ENCODE measurements at places on chromosomes 6 and 20.

DNA sequence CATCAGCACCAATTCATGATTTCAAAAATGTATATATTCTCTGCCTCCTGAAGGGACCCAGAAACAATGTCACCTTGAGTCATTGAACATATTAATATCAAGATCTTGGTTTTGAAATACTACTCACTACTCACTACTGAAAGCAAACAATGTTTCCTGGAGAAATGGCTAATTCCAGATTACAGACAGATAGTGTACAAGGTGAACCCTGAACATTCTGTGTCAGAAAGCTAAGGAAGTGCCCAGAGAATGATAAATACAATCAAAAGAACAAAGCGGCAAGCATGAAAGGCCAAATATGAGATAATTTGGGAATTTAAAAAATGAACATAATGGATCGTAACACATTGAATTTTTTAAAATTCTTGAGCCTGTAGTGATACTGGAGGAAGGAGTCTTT lies 101.5 kb upstream of the TENT5A start:
- no peaks in the 10 kb centered on the region for H3K36me3 ChIP-seq
- no peaks in the 10 kb centered on the region for H3K4me1 ChIP-seq
- H3K4me3 ChIP-seq: no peak overlapping the region
- no peaks in the 10 kb centered on the region for H3K27me3 ChIP-seq
- H3K27ac ChIP-seq: no peak overlapping the region
- DNase-seq: no peak

DNA sequence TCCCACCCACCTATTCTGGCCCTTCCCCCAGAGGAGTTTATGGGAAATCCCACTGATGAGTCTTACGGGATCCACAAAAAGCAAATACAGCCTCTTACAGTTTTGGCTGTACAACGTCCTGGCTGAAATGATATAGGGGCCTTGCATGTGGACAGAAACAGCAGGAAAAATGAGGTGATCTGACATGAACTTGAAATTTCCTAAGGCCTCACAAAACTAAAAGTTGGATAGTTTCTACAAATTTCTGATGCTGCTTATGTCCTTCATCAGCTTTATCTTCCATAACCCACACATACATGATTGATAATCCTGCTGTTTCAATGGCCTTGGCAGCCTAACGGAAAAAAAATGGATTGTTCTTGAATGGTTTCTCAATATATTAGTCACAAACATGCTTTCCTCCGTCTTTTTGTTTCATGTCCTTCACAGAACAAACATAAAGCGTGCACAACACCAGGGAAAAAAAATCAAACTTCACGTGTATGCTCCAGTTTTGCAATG lies 118.8 kb downstream of the BMP5 start:
- no peaks in the 10 kb centered on the region for H3K36me3 ChIP-seq
- H3K27ac ChIP-seq: no peak overlapping the region
- no peak for DNase-seq
- no peaks in the 10 kb centered on the region for H3K4me1 ChIP-seq
- no peaks in the 10 kb centered on the region for H3K27me3 ChIP-seq
- H3K4me3 ChIP-seq: no peak overlapping the region

- no peak overlapping the region for H3K27ac ChIP-seq
- H3K27me3 ChIP-seq: no peaks in the 10 kb centered on the region
- no peaks in the 10 kb centered on the region for H3K36me3 ChIP-seq
- no peak overlapping the region for H3K4me3 ChIP-seq
- no peaks in the 10 kb centered on the region for H3K4me1 ChIP-seq
- no peak for DNase-seq
Observed at GRCh38 chr20:19875376-19876221, 117.5 kb downstream of the RIN2 start.

DNA sequence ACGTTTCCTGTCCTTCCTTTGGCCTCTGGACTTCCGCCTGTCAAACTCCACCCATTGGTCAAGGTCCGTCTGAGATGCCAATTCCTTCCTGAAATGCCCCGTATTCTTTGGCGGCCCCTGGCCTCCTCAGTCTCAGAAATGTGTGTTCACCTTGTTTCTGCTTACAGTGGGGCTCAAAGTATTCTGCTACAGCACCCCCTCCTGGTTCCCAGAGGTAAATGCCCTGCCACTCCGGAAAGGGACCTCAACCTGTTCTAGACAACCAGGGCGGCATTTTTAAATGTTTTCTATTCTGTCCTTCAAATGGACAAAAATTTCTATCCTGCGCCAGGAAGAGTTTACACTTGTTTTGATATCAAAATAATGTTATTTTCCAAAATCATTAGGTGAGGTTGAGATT lies 12.1 kb upstream of the PAX1 start:
- H3K4me3 ChIP-seq: no peak overlapping the region
- DNase-seq: peak; percentile 73
- peaks cover 17% of the 10 kb centered on the region for H3K27me3 ChIP-seq
- H3K27ac ChIP-seq: no peak overlapping the region

GRCh38 chr6:17015551-17016381 lies 86.1 kb upstream of the STMND1 start:
- H3K4me3 ChIP-seq: no peak overlapping the region
- H3K27ac ChIP-seq: no peak overlapping the region
- DNase-seq: peak; percentile 39

DNA sequence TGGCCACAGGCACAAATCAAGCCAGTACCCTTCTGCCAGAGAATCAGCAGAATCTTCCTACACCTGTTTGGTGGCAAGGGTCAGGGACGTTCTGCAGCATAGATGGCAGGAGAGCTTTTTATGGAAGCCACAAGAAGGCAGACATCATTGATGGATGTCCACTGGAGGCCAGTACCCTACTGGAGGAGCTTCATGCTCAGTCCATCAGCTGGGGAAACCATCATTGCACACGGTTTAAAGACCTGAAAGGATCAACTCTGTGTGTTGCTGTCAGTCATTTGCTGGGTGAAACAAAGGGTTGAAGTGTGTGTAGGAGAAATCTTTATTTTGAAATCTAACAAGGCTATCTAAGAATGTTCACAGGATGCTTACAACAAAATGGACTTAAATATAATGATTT lies 158.9 kb upstream of the SASH1 start:
- H3K27me3 ChIP-seq: no peaks in the 10 kb centered on the region
- no peak for DNase-seq
- no peaks in the 10 kb centered on the region for H3K36me3 ChIP-seq
- H3K4me3 ChIP-seq: no peak overlapping the region
- no peak overlapping the region for H3K27ac ChIP-seq

- no peaks in the 10 kb centered on the region for H3K27me3 ChIP-seq
- no peak overlapping the region for H3K4me3 ChIP-seq
- no peak for DNase-seq
- no peaks in the 10 kb centered on the region for H3K4me1 ChIP-seq
- peaks cover 5% of the 10 kb centered on the region for H3K36me3 ChIP-seq
Observed at GRCh38 chr6:137913996-137914529, 47.0 kb downstream of the TNFAIP3 start.

- H3K27ac ChIP-seq: no peak overlapping the region
- DNase-seq: peak; percentile 50
- peaks cover 11% of the 10 kb centered on the region for H3K4me1 ChIP-seq
- no peaks in the 10 kb centered on the region for H3K27me3 ChIP-seq
- H3K4me3 ChIP-seq: no peak overlapping the region
- no peaks in the 10 kb centered on the region for H3K36me3 ChIP-seq
Observed at GRCh38 chr20:574297-574942, 30.8 kb upstream of the CSNK2A1 start.

- no peaks in the 10 kb centered on the region for H3K27me3 ChIP-seq
- H3K4me1 ChIP-seq: no peaks in the 10 kb centered on the region
- H3K4me3 ChIP-seq: no peak overlapping the region
- peak; percentile 46 for DNase-seq
Observed at GRCh38 chr20:45305262-45305661, 1.4 kb upstream of the RBPJL start.

GRCh38 chr6:29685718-29686326 lies 4.9 kb upstream of the ZFP57 start:
- no peak overlapping the region for H3K4me3 ChIP-seq
- DNase-seq: peak; percentile 79
- H3K4me1 ChIP-seq: peaks cover 6% of the 10 kb centered on the region
- H3K36me3 ChIP-seq: no peaks in the 10 kb centered on the region

GRCh38 chr6:135567375-135568083 lies 70.0 kb upstream of the AHI1 start:
- H3K36me3 ChIP-seq: no peaks in the 10 kb centered on the region
- no peaks in the 10 kb centered on the region for H3K27me3 ChIP-seq
- no peak overlapping the region for H3K27ac ChIP-seq
- no peak overlapping the region for H3K4me3 ChIP-seq
- no peak for DNase-seq

DNA sequence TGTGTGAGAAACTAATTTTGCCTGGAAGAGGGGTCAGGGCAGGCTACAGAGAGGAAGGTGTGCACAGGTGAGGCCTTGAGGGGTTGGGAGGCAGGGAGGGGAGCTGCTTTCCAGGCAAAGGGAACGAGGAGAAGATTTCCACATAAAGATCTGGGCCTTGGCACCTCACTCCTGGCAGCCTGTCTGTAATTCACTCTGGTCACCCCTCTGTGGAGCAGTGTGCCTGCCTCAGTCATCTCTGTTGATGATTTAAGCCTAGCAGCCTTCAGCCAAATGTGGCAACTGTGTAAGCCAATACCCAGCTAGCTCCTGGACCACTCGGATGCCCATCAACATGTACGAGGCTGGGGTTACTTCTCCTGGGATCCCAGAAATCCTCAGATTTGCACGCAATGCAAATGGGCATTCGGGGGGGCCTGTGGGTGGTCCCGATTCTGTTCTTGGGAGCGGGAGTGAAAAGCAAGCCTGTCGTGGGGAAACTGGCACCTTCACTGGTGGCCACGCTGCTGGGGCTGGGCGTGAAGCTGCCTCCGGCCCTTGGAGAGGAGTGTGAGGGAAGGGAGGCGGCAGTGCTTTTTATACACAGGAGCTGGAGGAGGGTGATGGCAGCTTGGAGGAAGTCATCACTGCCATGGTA lies 360.4 kb downstream of the ZFAND3 start:
- H3K36me3 ChIP-seq: no peaks in the 10 kb centered on the region
- H3K27ac ChIP-seq: no peak overlapping the region
- no peaks in the 10 kb centered on the region for H3K4me1 ChIP-seq
- no peak overlapping the region for H3K4me3 ChIP-seq

DNA sequence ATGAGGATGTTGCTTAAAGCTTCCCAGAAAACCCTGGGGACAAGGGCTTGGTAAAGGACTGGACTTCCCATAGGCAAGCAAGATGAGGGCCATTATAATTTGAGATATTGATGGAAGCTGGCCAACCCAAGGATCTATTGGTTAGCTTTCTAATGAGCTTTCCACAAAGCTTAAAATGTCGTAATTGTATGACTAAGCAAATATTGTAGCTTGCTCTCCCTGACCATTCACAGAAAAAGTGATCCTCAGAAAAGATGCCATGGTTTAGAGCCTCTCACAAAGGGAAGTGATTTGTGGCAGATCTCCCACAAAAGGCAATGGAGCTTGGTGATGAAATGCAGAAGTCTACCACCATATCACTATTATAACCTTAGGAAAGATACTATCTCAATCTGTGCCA lies 13.6 kb downstream of the IL17F start:
- no peaks in the 10 kb centered on the region for H3K36me3 ChIP-seq
- H3K4me3 ChIP-seq: no peak overlapping the region
- H3K4me1 ChIP-seq: no peaks in the 10 kb centered on the region

DNA sequence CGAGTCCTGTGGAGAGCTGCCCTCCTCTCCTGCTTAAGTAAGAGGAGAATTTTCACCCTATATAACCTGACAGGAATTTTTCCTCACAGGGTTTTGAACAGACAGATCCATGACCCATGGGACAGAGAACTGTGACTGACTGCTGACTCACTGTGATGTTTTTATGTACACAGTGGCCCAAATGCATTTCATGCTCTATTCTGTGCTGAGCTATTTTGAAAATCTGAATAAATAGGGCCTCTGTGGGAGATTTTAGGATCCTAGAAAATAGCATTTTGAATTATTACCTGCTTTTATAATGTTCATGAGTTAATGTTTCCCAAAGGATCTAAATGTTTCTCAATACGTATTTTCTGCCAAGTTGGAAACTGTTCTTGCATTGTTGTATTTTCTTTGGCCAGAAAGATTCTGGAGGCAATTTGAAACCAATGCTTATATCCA lies 577.4 kb downstream of the HTR1B start:
- no peak overlapping the region for H3K27ac ChIP-seq
- H3K4me3 ChIP-seq: no peak overlapping the region
- DNase-seq: no peak
- no peaks in the 10 kb centered on the region for H3K27me3 ChIP-seq
- H3K4me1 ChIP-seq: no peaks in the 10 kb centered on the region
- no peaks in the 10 kb centered on the region for H3K36me3 ChIP-seq

GRCh38 chr6:158242071-158242606 lies 70.1 kb upstream of the TULP4 start:
- H3K27ac ChIP-seq: no peak overlapping the region
- no peaks in the 10 kb centered on the region for H3K27me3 ChIP-seq
- H3K36me3 ChIP-seq: peaks cover 18% of the 10 kb centered on the region
- no peak for DNase-seq
- H3K4me3 ChIP-seq: no peak overlapping the region

- no peak for DNase-seq
- no peak overlapping the region for H3K27ac ChIP-seq
- H3K27me3 ChIP-seq: no peaks in the 10 kb centered on the region
- H3K36me3 ChIP-seq: no peaks in the 10 kb centered on the region
- no peaks in the 10 kb centered on the region for H3K4me1 ChIP-seq
Observed at GRCh38 chr20:43579861-43580793, 10.6 kb upstream of the IFT52 start.

GRCh38 chr20:45008521-45009049 lies 42.3 kb downstream of the STK4 start:
- no peaks in the 10 kb centered on the region for H3K27me3 ChIP-seq
- H3K36me3 ChIP-seq: peaks cover 3% of the 10 kb centered on the region
- no peak overlapping the region for H3K27ac ChIP-seq
- no peak overlapping the region for H3K4me3 ChIP-seq
- H3K4me1 ChIP-seq: no peaks in the 10 kb centered on the region

- no peak overlapping the region for H3K27ac ChIP-seq
- no peak overlapping the region for H3K4me3 ChIP-seq
- H3K4me1 ChIP-seq: no peaks in the 10 kb centered on the region
- no peaks in the 10 kb centered on the region for H3K36me3 ChIP-seq
- no peaks in the 10 kb centered on the region for H3K27me3 ChIP-seq
Observed at GRCh38 chr6:146111881-146112450, 83.1 kb downstream of the GRM1 start.

GRCh38 chr20:47243532-47244305 lies 112.8 kb downstream of the ZMYND8 start:
- peaks cover 79% of the 10 kb centered on the region for H3K36me3 ChIP-seq
- H3K27me3 ChIP-seq: no peaks in the 10 kb centered on the region
- DNase-seq: no peak
- no peak overlapping the region for H3K4me3 ChIP-seq
- H3K27ac ChIP-seq: no peak overlapping the region
- H3K4me1 ChIP-seq: no peaks in the 10 kb centered on the region

- DNase-seq: no peak
- H3K36me3 ChIP-seq: peaks cover 73% of the 10 kb centered on the region
- H3K27me3 ChIP-seq: no peaks in the 10 kb centered on the region
- no peak overlapping the region for H3K27ac ChIP-seq
- no peak overlapping the region for H3K4me3 ChIP-seq
Observed at GRCh38 chr6:17650656-17651309, 50.7 kb downstream of the FAM8A1 start.
